ENCODE measurements at places on chromosomes 6 and 20. TPM values are rescaled to one million over a fixed set of nuclear protein-coding genes. Genes with fewer than 3 reads are reported as not detected.

The EYS gene
- 0.13 TPM for total RNA-seq

DNA sequence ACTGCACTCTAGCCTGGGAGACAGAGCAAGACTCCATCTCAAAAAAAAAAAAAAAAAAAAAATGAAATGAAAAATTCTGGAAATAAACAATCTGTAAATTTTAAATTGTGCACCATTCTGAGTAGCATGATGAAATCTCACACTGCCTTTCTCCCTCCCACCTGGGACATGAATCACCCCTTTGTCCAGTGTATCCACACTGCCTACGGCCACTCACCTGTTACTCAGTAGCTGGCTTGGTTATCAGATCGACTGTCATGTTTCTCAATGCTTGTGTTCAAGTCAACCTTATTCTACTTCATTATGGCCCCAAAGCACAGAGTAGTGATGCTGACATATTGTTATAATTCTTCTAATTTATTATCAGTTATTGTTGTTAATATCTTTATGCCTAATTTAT is 58.7 kb upstream of the MTHFD1L start:
- no peak for DNase-seq

GRCh38 chr6:138007014-138007472 is 100.2 kb downstream of the PERP start:
- peak; percentile 57 for DNase-seq

- no peak for DNase-seq
Observed at GRCh38 chr6:165497472-165497871, 165.6 kb downstream of the PDE10A start.

The TRIM15 gene
- 13.3 TPM for total RNA-seq

The MYB gene
- total RNA-seq: 14.5 TPM

The AIG1 gene
- 21.9 TPM for total RNA-seq

- no peak for DNase-seq
Observed at GRCh38 chr20:1766731-1767130, 109.2 kb upstream of the SIRPG start.

DNA sequence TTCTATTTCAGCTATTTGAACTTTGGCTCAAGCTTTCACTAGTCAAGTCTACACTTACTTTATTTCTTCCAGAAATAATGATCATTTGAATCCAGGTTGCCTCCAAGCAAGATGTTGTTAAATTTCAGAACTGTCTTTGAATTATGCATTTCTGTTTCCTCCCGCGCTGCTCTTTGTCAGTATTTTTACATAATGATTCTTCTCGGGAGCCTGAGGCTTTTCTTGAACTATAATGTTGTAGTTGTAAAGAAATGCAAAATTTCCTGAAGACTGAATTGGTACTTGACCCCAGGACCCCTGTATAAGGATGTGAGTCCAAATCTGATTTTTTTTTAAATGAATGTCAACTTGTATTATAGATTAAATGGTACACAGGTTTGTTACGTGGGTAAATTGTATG is 80.4 kb downstream of the ARMC2 start:
- DNase-seq: no peak

GRCh38 chr6:136148523-136148922 is 101.6 kb downstream of the MTFR2 start:
- DNase-seq: no peak

DNA sequence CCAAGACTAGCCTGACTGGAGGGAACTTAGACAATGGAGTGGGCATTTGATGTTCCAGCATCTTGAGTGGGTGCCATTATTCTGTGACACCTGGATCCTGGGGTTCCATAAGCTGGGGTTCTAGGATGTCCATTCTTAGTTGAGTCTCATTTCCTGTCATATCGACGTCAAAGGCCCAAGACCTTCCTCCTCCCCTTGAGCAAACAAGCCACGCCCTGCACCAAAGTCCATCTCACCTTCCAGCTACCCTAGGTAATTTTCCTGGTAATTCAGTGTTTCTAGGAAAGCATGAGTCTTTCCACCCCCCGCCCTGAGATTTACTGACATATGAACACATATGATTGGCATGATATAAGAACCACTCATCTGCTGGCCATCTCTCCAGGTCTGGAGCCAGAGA is at the start of gene TRIM40:
TRIM40 (plus strand) TSS at position 384 of the 400 bp plus-strand sequence. CDS start 897 bp downstream, outside the sequence.
- DNase-seq: peak; percentile 42

DNA sequence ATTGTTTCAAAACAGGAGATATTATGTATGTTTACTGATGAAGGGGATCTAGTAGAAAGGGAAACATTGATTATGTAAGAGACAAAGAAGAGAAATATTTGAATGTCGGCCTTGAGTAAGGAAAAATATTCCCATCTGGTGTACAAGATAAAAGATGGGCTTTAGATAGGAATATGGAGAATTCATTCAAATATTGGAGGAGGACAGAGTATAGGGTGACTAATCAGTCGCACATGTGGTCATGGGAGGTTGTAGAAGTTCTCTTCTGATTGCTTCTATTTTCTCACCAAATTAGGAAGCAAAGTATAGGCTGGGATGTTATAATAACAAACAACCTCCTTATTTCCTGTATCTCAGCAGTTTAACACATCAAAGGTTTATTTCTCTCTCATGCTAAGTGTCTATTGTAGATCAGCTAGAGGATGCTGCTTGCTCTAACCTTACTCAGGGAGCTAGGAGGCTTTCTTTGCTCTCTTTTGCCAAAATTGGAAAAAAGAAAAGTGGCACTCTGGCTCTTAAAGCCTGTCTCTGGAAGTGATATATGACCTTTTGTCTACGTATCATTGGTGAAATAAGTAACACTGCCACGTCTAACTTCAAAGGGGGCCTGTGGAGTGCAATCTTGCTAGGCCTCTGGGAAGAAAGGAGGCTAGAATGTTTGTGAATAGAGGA is 1.2 kb upstream of the HDDC2 start:
- DNase-seq: no peak

The PKIB gene
- 6.1 TPM for total RNA-seq

The DCDC2 gene
- total RNA-seq: not detected

The ACTL10 gene
- total RNA-seq: 16.5 TPM

DNA sequence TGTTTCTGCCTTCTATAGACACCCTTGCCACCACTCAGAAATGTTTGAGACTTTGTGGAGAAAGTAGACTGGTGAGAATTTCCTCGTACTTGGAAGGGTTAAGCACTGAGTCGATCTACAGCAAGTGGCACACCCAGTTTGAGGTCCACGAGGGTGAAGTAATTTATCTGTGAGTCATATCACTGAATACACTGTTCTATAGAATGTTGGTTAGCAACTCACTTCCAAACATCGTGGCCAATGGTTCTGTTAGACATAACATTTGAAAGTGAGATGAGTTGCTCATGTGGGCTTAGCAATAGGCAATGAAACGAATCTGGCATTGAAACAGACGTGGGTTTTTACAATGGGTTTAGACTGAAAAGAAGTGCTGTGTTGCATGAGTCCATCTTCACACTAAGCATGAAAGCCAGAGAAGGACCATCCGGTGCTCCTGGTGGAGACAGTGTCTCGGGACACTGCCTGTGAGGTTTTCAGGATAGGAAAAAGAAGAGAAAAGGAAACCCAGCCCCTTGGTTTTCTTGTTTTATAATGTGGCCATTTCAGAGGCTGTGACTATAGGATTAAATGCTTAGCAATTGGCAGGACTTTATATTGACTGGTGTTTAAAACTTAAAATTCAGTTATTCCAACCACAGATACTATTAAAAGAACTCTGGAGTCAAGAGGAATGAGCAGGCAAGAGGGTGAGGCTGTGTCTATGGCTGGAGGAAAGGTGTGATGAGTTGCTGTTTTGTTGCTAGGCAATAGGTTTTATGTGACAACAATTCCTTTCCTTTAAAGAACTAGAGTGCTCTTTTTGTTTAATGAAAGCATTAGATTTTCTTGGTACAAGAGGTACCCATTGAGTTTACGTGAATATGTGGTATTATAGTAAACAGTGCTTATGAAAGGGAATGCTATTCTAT is 31.0 kb upstream of the EZR start:
- peak; percentile 95 for DNase-seq

The PROKR2 gene
- total RNA-seq: not detected

DNA sequence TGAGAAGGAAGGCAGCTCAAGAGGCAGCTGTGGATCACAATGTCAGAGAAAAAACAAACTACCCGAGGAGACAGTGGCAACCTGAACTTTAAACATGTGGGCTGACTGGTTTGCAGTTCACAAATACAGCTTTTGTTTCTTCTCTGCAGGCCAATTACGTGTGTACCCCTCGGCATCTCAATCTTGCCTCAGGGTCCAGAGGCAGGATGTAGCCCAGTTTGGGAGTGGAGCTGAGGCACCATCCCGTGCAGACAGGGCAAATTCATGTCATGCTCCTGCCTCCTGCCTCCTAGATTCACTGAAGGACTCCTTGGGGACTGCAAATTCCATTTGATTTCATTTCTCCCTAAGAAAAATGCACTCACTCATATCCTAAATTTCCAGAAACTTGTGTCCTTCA is 94.2 kb upstream of the KCNK16 start:
- no peak for DNase-seq

The STX11 gene
- total RNA-seq: not detected

The ZBP1 gene
- total RNA-seq: 0.70 TPM

- DNase-seq: no peak
Observed at GRCh38 chr6:4489538-4489937, 286.7 kb upstream of the CDYL start.

GRCh38 chr6:98641949-98642719 is 192.2 kb upstream of the POU3F2 start:
- no peak for DNase-seq

The ULBP3 gene
- total RNA-seq: 8.4 TPM

The SLC22A16 gene
- total RNA-seq: not detected

The MC3R gene
- not detected for total RNA-seq

- DNase-seq: no peak
Observed at GRCh38 chr20:19662637-19662995, 95.4 kb upstream of the RIN2 start.

The FAM217A gene
- total RNA-seq: not detected

The TPBG gene
- total RNA-seq: 12.3 TPM

The IMPG1 gene
- total RNA-seq: not detected

The UBE2C gene
- 289 TPM for total RNA-seq

Data from HT-29 (cell line).